Germinal center (tissue), 1 donor: ENCODE measurements at places on chromosomes 5 and 9.

DNA sequence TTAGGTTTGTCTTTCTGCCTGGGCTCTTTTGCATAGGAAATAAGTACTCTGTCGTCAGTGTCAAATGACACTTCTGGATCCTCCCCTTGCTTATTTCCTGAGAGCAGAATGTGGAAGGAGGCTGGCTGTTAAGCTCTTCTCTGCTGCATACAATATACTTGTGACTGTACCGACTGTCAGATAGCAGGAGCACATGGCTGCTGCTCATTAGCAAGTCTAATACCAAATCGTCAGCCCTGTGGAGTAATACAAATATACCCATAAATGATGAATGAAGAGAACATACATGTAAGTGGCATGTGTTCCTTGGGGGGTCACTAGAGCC lies at the start of gene GPR151:
Gene GPR151, minus strand, starts transcription at position 40 of the 325 bp plus-strand sequence. CDS start 77 bp downstream, outside the sequence.
- peak; percentile 33 for DNase-seq

DNA sequence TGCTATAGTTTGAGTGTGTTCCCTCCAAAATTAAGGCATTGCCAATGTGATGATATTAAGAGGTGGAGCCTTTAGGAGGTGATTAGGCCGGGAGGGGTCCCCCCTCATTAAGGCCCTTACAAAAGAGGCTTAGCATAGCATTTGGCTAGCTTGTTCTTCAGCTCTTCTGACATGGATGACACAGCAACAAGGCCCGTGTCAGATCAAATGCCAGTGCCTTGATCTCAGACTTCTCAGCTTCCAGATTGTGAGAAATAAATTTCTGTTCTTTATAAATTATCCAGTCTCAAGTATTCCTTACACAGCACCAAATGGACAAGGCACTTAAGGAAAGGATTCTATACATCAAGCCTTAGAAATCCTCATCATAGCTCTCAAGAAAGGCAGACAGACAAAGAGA lies 31.8 kb downstream of the SLC38A9 start:
- no peak for DNase-seq

- no peak for DNase-seq
Observed at GRCh38 chr5:156295431-156295830, 31.5 kb upstream of the SGCD start.

GRCh38 chr5:154593071-154593470 lies 115.0 kb upstream of the HAND1 start:
- no peak for DNase-seq

DNA sequence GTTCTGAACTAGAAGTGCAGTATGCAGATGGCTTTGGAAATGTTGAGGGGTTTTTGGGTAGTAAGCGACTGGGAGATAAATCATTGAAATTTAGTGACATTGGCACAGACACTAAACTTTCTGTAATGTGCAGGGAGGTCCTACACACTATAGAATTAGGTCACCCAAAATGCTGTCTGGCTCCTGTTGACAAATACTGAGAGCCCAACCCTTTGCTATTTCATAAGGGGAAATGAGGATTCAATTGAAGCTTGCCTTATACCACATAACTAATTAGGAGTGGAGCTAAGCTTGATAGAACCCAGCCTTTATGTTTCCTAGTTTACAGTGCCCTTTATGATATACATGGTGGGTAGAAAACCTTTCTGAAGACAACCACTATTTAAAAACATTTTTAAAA lies 22.6 kb downstream of the HMGXB3 start:
- DNase-seq = no peak

GRCh38 chr5:321230-321725 lies at the start of gene AHRR:
Gene AHRR, plus strand, starts transcription at chr5:321714. Its CDS starts 22,189 bp downstream, at chr5:343903.
- DNase-seq = peak; percentile 66
